ENCODE measurements at places on chromosomes 1 and 21.
A peak's percentile ranks its signal among the peaks of the same experiment; 100 is the strongest.

GRCh38 chr21:36452281-36452825 lies 27.6 kb downstream of the CLDN14 start:
- DNase-seq, result no peak

DNA sequence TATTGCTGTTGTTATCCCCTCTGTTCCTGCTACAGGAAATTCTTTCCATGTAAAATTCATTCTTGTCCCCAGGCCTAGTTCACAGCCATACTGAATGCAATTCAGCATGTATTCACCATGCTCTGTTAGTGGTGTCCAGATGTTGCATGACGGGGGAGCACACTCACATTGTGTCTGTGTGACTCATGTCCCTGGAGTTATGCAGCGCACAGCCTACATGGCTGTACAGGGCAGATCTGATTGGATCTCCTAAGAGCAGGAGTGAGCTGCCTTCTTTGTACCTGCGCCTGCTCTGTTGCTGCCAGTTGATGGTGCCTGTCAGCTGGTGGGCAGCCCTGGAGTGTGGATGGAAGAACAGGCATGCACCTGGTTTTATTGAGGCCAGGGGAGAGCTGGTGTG lies 17.6 kb downstream of the HTR6 start:
- DNase-seq, result peak; percentile 90

- no peak for DNase-seq
These were observed 6.4 kb upstream of the BRWD1 start for GRCh38 chr21:39319814-39320332.

DNA sequence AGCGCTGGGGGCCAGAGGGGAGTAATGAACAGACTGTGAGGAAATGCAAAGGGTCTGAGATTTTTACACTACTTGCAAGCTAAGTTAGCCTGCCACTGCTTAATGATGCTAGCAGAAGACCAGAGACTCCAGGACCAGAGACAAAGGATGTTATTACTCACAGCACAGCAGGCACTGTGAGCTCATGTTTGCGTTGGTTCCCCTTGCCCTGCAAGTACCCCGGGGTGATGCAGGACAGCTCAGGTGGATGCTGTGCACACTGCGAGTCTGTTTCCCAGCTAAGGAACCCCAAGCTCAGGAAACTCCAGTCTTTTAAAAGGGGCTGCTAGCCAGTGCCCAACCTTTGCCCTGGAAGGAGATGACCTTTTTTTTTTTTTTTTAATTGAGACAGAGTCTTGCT lies 1.2 kb downstream of the FHAD1 start:
- DNase-seq, result no peak

DNA sequence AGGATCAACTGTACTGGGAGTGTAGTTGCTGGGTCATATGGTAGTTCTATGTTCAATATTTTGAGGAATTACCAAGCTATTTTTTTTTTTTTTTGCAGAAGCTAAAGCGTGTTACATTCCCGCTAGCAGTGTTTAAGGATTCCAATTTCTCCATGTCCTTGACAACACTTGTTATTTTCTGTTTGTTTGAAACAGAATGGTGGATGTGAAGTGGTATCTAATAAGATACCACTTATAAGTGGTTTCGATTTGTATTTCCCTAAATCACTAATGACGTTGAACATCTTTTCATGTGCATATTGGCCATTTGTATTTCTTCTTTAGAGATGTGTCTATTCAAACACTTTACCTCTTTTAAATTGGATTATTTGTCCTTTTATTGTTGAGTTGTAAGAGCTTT lies 112.2 kb downstream of the DISP1 start:
- DNase-seq, result no peak

DNA sequence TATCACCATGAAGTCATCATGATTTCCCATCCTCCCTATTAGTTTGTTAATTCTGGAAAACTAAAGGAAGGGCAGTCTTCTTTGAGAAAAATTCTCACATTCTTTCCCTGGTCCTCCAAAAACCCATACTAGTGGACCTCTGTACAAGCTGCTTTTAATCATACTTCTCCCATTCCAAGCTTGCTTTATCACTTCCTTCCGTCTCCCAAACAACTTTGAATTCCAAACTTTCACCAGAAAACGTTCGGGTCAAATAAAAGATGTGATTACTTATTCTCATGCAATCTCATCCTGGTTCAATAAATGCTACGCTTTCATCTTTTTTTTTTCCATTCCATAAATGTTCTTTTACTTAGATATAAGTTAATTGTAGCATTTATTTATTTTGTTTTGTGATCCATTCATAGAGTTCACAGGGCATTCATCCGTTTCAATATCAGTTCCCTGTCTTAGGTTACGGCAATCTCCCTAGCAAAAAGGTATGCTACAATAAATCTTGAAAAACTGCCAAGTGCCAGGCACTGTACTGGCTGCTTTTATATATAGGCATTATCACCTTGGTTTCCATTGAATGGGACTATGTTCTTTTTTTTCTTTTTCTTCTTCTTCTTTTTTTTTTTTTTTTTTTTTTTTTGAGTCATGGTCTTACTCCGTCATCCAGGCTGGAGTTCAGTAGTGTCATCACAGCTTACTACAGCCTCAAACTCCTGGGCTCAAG lies 100.2 kb upstream of the GREM2 start:
- peak; percentile 88 for DNase-seq

- DNase-seq, result peak; percentile 55
These were observed 4.8 kb downstream of the TCHH start for GRCh38 chr1:152110365-152110859.

DNA sequence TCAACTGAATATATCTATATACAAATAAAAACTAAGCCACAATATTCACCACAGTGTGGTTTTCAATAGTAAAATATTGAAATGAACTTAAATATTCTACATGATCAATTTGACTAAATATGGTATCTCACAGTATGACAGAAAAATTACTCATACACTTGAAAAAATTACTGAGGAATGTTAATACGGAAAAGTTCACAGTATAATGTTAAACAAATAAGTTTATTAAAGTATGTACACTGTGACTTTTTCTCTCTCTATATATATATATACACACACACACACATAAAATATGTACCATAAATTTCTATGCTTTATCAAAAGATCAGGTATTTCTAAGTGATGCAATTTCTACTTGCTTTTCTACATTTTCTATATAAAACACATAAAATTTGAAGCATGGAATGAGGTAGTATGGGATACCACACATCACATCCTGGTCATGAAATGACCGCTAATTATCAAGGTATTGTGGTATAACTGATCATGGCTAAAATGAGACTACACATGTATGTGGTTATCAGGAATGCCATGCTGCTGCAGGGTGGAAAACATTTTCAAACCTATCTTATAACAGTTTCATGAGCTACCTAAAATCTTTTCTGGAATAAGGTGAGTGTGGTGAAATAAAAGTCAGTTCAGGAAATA lies 102.3 kb downstream of the CDC42BPA start:
- peak; percentile 44 for DNase-seq

- DNase-seq, result peak; percentile 48
These were observed 29.8 kb downstream of the UCK2 start for GRCh38 chr1:165857046-165857801.

DNA sequence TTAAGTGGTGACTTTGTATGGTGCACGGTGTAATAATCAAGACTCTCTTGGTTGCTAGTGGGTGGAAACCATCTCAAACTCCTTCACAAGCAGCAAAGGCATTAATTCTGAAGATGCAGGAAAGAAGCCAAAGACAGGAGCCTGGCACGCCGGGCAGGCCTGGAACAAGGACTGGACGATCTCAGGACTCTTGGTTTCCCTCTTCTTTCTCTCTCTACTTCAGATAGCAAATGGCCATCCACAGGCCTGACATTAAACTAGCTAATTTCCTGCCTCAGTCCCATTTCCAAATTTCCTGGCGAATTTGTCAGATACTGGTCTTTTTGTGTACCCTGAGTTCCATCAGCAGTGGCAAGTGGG lies 28.2 kb downstream of the STYXL2 start:
- DNase-seq, result no peak

GRCh38 chr1:234699795-234700665 lies 90.1 kb upstream of the IRF2BP2 start:
- peak; percentile 85 for DNase-seq

GRCh38 chr21:39224930-39225329 lies 41.7 kb upstream of the PSMG1 start:
- no peak for DNase-seq

GRCh38 chr1:34162852-34163766 lies 1.9 kb downstream of the CSMD2 start:
- peak; percentile 99 for DNase-seq

- DNase-seq, result no peak
These were observed 52.0 kb downstream of the NBPF6 start for GRCh38 chr1:108502138-108502537.

DNA sequence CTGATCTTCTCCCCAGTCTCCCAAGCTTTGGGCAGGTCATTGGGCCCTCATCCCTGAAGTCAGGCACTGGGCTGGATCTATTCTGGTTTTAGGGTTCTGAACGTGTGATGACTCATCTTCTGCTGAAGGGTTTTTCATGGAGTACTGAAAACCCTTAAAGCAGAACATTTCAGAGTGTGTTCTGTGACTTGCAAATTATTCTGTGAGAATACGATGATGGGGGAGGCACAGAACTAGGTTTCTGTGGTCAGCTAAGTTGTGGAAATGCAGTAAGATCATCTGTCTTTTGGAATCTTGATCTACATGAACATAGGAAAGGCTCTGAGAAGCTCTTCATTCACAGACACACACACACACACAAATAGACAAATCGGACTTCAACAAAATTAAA lies 46.2 kb downstream of the NAV1 start:
- peak; percentile 83 for DNase-seq

GRCh38 chr1:34721646-34722355 lies 33.0 kb upstream of the GJB5 start:
- no peak for DNase-seq

DNA sequence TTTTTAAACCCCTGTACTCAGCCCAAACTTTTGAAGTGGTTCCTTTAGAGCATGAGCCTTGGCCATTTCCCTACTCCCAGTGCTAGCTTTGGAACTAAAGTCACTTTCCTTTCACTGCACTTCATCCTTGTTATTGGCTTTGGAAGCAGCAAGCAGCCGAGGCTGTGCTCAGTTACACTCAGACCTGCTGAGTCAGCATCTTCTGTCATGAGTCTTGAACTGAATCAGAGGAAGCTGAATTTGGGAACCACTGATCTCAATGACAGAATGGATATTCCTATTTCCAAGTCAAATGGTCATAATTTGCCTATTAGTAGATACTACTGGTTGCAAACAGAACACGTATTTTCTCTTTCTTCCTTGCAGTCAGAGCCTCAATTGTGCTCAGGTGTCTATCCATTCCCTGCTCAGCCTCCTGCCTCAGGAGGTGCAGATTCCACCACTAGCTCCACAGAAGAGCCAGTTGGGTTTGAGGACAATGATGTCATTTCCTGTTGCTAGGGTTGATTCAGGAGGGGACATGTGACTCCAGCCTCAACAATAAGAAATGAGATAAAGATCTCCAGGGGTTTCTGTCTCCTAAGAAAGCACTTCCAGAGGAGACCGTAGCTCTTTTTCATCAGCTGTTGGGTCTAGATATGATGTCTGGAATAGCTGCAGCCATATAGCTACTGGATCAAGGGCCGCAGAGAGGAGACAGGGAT lies 44.9 kb upstream of the NTPCR start:
- DNase-seq, result peak; percentile 25

GRCh38 chr1:228902781-228903433 lies 167.6 kb downstream of the RHOU start:
- DNase-seq, result peak; percentile 99

DNA sequence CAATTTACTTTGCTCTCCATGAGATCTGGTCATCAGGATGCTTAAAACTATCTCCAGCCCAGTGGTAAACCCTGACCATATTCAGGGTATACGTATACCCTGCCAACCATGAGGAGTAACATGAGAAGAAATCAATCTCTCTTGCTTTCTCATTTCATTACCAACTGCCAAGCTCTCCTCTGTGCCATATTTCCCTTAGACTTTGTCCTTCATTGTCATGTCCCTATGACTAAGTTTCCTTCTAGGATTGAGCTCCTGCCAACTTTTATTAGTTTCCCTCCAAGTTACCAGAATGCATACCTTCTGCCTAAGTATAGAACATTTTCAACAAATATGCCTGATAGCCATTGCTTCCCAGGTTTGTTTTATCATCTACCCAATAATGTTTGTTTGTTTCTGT lies 1113.9 kb upstream of the B3GALT2 start:
- peak; percentile 11 for DNase-seq

DNA sequence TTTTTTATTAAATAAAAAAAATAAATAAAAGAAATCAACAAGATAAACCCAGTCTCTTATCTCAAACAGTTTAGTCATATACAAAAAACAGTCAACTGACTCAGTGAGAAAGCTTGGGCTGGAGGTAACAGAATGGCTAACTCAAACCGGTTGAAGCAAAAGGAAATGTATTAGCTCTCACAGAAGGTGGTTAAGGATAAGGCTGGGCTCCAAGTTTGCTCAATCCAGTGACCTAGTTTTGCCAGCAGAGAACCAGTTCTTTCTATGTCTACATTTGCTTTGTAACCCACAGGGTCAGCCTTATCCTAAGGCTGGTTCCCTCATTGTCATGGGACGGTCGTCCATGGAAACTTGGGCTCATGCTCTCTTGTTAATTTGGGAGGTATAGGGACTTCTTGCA lies 144.5 kb upstream of the L1TD1 start:
- DNase-seq, result no peak

DNA sequence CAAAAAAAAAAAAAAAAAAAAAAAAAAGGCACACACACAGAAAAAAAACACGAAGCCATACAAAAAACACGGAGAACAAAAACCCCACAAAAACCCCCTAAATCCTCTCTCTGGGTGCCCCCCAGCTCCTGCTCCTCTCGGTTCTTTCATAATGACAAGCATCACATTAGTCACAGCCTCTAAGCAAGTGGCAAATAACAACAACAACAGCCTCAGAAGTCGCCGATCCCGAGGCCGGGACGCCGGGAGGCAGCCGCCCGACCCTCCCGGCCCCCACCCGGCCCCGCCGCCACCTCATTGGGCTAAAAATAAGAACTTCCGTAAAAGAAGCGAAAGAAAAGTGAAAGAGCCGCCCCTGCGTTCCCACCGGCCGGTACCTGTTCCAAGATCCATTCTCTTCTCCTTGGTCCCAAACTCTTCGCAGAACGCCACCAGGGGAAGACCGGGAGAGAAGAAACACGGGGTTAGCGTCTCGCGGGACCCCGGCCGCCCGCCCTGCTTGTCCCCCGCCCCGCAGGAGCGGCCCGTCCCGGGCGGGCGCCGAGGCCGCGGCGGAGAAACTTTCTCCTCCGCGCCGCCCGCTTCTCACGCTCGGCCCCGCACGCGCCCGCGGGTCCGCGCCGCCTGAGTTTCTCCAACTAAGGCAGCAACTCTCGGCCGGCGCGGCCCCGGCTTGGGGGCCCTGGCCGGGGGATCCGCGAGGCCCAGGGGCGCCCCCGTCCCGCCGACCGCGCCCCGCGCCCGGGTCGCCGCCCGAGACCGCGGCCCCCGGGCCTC lies 102.8 kb downstream of the CASZ1 start:
- DNase-seq, result no peak

GRCh38 chr1:8481650-8482380 lies 163.9 kb downstream of the SLC45A1 start:
- DNase-seq, result no peak
